ENCODE measurements at places on chromosomes 7 and 10. TPM values are rescaled to one million over a fixed set of nuclear protein-coding genes. Genes with fewer than 3 reads are reported as not detected.

Gene EBF3
- not detected for total RNA-seq

Gene CYP26A1
- total RNA-seq, result not detected

Gene PSMA2
- 58.4 TPM for total RNA-seq

Gene CHST12
- 3.0 TPM for total RNA-seq

Gene ASB10
- total RNA-seq, result not detected

Gene PDZD8
- total RNA-seq, result 53.1 TPM

Gene AMZ1
- total RNA-seq, result 0.63 TPM

Gene BTBD16
- not detected for total RNA-seq

Gene NCF1
- 23.0 TPM for total RNA-seq

Gene ATP6V0A4
- total RNA-seq, result not detected

Gene ATRNL1
- total RNA-seq, result 0.21 TPM

Gene GBX1
- total RNA-seq, result not detected

Gene RHOBTB1
- 4.1 TPM for total RNA-seq

Gene BLNK
- 3.6 TPM for total RNA-seq

Gene CCDC136
- 1.3 TPM for total RNA-seq

Gene SPDYE9
- total RNA-seq, result not detected

Gene HHEX
- total RNA-seq, result 30.3 TPM

Data from mononuclear cell (primary cell).